Trophoblast cell (in vitro differentiated cells and primary cell): ENCODE measurements at places on chromosomes 4 and X.

DNA sequence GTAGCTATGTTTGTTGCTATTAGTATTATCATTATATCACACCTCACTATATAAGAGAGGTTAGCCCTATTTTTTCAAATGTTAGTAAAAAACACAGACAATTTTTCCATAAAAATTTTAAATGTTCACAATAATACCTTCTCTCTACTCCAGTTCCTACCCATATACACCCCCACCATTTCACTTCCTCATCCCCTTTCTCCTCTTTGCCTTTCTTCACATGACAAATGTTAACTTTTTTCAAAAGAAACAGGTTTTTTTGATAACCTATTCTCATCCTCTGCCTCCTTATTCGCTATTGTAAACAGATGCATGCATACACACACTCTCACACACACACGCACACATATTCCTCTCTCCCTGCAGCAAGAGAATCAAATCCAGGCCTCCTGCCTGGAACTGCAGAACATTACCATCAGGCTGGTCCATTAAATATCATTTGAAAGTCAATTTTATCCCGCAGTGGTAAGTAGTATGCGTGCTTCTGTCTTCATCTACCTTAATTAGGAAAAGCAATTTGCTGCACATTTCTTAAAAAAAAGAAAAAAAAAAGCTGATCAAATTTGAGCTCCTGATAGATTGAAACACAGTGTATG is 55.5 kb downstream of the MID1IP1 start:
- DNase-seq: no peak

DNA sequence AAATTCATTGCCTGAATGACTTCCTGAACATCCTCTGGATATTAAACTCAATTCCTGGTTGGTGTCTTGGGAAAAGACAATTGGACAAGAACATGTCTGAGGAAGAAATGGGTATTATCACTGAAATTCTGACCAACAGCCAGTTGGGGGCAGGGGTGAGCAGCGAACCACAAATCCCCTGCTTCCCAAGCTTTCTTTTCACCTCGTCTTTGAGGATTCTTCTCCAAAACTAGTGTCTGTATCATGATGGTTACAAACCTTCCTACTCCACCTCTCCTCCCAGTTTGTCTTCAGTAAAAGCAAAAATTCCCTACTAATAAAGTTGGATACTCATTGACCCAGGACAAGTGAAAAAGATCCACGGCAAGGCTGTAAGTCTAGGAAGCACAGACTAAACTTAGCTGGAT is 48.3 kb upstream of the WDR1 start:
- DNase-seq: peak; percentile 73

DNA sequence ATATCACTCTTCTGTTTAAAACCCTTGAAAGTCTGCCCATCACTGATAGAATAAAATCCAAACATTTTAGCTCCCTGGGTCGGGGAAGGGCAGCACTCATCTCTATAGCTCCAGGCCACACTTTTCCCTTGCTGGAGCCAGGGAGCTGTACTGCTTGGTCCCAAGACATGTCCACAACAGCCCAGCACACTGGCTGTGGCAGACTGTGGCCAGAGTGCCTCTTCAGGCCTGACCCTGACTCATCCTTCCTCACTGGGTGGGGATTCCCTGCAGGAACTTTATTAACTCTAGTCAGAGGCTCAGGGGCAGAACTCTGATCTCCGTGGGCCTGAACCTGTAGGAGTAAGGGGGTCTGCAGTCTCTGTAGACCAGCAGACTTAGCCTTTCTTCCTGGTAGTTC is 69.8 kb upstream of the CAPN6 start:
- no peak for DNase-seq

DNA sequence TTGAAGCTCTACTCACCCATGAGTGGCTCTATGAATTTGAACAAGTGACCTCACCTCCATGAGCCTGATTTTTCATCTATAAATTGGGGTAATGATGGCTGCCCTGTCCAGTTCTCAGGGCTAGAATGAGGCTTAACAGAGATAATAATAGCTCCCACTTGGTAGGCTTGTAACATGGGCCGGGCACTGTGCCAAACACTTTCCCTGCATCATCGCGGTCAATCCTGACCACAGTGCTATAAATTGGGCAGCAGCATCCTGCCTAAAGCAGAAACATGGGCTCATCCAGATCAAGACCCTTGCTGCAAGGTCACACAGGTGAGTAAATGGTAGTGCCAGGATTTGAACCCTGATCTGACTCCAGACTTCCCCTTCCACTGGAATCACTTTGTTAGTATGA is 12.8 kb downstream of the APLN start:
- DNase-seq: no peak

- no peak for DNase-seq
Observed at GRCh38 chr4:98540803-98541202, 117.6 kb downstream of the TSPAN5 start.

GRCh38 chr4:101192244-101192643 is 155.1 kb downstream of the PPP3CA start:
- DNase-seq: no peak

DNA sequence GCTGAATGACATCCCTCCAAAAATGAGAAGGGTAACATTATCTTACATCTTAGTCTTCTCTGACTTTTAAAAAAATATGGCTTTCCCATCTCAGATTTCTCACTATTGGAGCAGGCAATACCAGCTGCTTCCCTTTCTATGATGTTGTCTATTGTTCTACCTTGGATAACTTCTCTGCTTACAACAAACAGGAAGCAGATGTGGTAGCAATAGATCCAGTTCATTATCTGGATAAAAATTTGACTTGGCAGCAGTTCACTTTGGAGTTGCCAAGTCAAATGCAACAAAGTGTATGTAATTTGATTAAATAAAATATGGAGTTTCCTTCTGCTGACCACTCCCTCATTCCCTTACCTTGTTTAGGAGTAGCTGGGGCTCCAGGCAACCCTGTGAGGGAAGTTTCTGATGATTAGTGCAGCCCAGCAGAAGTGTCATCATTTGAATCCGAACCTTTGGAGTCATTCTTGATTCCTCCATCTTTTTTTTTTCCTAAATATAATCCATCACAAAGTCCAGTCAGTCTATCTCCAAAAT is 72.0 kb upstream of the GPRIN3 start:
- DNase-seq: no peak

GRCh38 chrX:103157496-103158316 is 57.2 kb upstream of the BEX4 start:
- DNase-seq: peak; percentile 59

- no peak for DNase-seq
Observed at GRCh38 chrX:87578978-87579377, 61.4 kb downstream of the KLHL4 start.

DNA sequence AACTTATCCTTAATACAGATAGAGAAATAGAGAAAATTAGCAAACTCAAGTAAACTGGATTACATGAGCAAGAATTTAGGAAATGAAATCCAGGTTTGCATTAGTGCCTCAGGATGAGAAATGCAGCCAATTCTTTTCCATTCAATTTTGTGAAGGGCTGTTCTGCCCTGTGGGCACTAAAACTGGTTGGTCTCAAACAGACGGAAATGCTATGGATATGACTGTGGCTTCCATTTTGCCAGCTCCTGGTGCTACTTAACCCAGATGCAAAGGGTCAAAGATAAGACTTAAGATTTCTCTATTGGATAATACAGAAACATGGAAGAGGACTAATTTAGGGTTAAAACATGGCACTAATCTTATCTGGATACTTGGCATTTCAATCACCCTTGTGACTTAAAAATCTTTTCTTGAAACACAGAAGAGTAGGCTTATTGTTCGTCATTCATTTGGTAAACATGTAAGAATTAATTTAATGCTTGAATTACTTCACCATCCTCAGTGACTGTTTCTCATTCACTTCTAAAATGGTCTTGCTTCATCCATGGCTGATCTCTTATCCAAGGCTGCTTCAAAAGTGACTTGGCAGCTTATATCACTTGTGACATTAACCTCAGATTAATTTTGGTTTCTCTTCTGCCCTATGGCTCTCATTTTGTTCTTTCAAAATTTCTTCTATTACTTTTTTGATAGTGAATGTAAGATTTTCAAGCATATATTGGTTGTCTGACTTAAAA is 1008.7 kb downstream of the GLUD2 start:
- no peak for DNase-seq

- no peak for DNase-seq
Observed at GRCh38 chr4:141301216-141301615, 80.5 kb downstream of the ZNF330 start.

DNA sequence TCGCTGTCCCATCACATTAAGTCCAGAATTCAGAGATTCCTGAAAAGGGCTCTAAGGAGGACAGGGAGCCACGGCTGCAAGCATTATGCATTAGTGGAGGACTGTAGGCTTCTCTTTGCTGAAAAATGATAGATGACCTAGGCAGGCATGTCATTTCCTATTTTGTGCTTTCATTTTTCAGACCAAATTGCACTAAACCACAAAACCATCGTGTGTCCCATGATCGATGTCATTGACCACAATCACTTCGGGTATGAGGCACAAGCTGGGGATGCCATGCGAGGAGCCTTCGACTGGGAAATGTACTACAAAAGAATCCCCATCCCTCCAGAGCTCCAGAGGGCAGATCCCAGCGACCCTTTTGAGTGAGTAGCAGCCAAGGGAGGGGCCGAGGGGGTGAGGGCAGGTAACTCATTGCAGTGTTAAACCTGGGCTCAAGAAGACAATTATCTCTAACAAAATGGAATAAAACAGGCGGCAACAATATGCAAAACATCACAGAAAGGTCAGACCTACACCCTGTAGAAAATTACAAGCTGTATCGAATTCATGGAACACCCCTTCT is 355.2 kb upstream of the GALNT7 start:
- no peak for DNase-seq

DNA sequence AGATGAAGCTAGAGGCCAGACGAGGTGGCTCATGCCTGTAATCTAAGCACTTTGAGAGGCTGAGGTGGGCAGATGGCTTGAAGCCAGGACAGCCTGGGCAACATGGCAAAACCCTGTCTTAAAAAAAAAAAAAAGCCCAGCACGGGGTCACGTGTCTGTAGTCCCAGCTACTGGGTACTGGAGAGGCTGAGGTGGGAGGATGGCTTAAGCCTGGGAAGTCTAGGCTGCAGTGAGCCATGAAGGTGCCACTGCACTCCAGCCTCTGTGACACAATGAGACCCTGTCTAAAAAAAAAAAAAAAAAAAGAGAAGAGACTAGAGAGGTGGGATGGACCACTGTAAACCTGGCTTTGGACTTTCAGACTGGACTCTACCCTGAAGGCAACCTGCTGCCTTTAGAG is 10.7 kb upstream of the LRBA start:
- DNase-seq: no peak

GRCh38 chr4:147853706-147854105 is 121.8 kb downstream of the ARHGAP10 start:
- no peak for DNase-seq

- peak; percentile 11 for DNase-seq
Observed at GRCh38 chr4:35253331-35253730, 991.0 kb downstream of the ARAP2 start.

GRCh38 chr4:10015140-10015753 is 6.0 kb downstream of the SLC2A9 start:
- no peak for DNase-seq

GRCh38 chr4:146191766-146192458 is 16.4 kb downstream of the LSM6 start:
- peak; percentile 48 for DNase-seq

- no peak for DNase-seq
Observed at GRCh38 chrX:22652596-22652995, 347.2 kb upstream of the DDX53 start.

DNA sequence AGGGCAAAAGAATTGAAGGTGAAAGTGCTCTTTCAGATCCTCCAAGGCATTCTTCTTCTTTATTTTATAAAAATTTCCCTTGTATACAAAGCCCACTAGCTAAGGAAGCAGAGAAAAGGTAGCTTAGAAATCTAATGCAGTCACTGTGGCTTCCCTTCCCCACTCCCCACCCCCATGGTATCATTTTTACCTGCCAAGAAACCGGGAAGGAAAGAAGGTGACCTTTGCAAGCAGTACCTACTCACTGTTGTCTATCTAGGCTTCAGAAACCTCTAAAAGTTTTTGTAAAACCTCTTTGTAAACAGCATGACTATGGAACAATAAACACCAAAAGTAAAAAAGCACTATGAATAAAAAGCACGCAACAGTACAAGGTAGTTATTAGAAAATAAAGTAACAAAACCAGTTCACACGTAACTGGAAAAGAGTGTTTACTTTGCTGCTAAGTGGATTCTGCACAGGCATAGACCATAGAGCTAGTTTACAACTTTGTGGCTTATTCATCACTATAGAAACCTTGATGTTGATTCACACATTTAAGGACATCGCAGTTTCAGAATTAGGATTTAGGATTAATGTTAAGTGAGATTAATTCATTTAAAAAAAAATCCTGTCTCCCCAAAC is 109.6 kb upstream of the FTHL17 start:
- no peak for DNase-seq

GRCh38 chrX:15748841-15749240 is 10.8 kb downstream of the CA5B start:
- DNase-seq: no peak

DNA sequence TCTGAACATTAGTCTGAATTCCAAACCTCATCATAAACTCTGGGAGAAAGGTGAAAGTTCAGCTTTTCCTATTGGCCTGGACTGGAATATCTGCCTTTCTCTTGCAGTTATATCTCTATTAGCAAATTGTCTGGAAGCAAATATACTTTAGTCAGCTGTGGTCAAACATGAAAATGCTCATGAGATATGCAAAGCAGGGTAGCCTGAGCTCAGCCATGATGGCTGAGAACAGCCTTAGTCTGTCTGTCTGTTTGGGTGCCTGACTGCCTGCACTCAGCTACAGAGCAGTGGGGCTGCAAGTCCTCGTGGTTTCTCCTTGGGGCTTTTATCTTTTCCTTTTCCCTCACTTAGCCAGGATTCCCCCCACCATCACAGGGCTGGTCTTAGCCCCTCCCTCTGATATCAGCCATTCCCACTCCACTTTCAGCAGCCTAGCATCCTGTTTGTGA is 19.5 kb upstream of the PGRMC2 start:
- DNase-seq: no peak

- peak; percentile 19 for DNase-seq
Observed at GRCh38 chr4:183797445-183798300, 107.4 kb upstream of the STOX2 start.

GRCh38 chrX:112190646-112191045 is 108.1 kb upstream of the TRPC5 start:
- DNase-seq: no peak

DNA sequence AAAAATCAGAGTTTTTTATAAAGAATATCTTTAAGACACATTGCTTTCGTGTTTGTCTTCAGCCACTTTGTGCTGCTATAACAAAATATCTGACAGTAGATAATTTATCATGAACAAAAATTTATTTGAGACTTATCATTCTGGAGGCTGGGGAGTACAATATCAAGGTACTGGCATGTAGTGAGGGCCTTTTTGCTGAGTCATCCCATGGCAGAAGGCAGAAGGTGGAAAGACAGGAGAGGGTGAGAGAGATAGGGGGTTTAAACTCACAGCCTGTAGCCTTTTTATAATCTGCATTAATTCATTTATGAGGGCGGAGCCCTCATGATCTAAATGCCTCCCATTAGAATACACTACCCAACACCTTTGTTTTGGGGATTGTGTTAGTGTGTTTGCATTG is 431.2 kb upstream of the FAM47C start:
- DNase-seq: no peak

GRCh38 chr4:175431694-175432093 is 380.4 kb downstream of the GPM6A start:
- no peak for DNase-seq
